ENCODE measurements at places on chromosomes 13 and 19. TPM values are rescaled to one million over a fixed set of nuclear protein-coding genes. Genes with fewer than 3 reads are reported as not detected.

ZNF560 gene
- total RNA-seq, result not detected

DIS3 gene
- total RNA-seq, result 47.9 TPM

PRTN3 gene
- total RNA-seq, result not detected

NCAN gene
- not detected for total RNA-seq

ELANE gene
- not detected for total RNA-seq

DNA sequence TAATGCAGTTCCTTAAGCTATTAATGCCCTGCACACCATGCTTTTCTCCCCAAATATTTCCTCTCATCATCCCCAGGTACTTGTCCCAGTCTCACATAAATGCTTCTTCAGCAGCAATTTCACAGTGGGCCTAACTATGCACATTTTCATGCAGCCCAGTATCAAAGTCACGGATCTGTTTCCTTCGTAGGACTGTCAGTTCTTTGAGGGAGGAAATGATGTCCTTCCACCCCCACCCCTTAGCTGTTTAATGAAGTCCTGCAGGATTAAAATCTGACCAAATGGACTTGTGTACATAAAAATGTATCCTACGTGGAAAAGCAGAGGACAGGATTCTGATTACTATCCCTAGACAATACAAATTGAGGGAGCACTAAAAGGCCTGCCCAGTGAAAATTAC, 68.6 kb upstream of the ARGLU1 start:
- DNase-seq, result no peak

DNA sequence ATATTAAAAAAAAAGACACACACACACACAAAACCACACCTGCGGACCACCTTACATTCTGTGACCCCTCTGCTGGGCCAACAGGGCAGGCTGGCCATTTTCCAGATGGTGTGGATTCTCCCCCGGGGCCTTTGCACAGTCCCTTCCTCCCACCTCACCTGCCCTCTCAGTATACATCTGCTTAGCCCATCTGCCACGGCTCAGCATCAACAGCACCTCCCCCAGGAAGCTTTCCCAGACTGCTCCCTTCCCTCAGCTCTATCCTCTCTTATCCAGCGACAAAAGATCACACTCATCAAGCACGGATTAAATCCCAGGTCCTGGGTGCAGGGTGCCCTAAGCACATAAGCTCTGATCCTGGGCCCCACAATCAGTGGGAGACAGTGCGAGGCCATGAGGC, 4.5 kb downstream of the ZNF787 start:
- DNase-seq, result no peak

GRCh38 chr19:38514812-38515633, 81.5 kb downstream of the RYR1 start:
- peak; percentile 87 for DNase-seq

DNA sequence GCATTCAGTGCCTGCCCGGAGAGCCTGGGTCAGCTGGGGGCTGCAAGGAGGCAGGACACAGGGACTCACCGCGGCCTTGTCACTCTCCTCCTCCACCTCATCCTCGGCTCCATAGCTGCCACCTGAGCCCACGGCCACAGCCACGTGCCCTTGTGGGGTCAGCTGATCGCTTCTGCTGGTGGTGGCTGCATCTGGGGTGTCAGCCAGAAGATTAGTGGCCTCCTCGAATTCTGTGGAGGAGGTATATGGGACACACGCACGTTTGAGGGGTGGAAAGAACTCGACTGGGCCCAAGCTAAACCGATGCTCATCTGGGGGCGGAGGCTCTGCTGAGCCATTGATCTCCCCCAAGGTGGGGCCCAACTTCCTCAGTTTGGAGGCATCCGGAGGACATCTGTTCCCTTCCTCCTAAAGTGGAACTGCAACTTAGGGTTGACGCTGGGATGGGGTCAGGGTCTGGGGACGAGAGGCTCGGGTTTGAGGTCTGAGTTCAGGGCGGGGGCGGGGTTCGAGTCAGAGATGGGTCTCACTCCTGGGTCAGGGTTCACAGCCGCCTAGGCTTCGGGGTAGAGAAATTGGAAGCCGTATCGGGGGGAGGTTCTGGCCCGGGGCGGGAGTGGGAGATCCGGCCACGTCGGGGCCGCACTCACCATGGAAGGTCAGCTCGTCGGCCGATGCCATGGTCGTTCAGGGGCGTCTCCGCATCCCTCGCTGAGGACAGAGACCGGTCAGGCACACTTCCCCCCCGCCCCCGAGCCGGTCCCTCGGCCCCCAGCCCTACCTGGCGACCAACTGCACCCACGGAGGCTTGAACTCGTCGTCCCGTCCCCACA, 493 bp downstream of the YIPF2 start:
- DNase-seq, result no peak

GRCh38 chr19:3603121-3603811, 3.4 kb downstream of the TBXA2R start:
- DNase-seq, result no peak

DNA sequence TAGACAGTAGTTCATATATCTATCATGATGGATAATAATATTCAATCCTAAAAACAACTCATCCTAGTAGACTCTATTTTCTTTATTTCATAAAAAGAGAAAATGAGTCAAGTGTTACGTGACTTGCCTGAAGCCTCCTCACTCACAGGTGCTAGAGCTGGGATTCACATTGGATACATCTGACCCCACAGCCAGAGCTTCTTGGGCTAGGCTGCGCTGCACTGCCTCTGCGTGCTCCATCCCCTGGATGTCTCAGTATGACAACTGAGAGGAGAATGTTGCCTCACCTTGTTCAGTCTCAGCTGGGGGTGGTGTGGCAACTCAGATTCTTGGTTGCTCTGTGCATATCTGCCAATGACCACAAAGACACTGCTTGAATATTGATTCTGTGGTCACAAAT, 286.6 kb downstream of the LIG4 start:
- DNase-seq, result no peak

DNA sequence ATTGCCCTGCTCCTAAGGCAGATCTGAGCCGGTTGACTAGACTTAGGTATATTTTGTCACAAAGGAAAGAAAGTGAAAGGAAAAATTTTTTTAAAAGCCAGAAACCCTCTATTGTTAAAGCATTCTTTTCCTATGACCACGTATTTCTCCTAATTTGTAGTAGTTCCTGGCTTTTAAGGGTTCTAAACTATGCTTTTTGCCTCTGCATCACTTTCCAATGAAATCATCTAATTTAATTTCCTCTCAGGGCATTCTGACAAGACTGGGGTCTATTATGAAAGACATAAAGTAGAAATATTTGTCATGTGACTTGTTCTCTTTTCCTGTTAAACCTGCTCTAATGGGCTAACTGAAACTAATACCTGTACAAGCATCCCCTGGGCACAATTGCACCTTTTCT, 233.0 kb upstream of the PRR20A start:
- no peak for DNase-seq

DNA sequence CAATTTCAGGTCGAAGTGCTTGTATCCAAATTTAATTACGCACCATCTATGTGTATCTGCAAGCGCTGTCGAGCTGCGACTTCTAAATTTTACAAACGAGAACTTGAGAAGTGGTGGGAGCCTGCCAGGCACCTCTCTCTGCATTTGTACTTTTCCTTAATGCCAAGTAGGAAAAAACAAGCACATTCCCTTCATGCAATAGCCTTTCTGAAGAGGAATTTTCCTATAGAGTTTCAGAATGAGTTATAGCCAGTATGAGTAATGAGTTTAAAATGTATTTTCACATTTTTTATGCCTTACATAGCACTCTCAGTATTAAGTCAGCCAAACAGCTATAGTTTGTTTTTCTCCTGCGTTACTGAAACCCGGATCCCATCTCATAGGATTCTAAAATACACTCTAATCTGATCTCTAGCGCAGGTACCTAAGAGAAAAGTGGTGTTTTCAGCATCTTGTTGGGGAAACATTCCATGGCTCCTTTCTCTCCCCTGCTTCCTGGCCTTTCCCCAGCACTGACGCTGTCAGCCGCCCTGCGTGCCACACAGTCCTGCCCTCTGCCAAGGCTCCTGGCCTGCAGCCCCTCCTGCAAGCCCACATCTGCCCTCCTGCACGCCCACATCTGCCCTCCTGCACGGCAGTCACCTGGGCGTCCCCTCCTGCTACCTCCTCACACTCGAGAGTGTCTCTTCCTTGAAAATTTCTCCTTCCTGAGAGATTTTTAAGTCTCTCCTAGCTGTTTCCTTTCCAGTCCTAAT, 526.9 kb downstream of the MYO16 start:
- DNase-seq, result no peak

GRCh38 chr19:33499671-33500506, 21.7 kb downstream of the PEPD start:
- DNase-seq, result no peak

DNA sequence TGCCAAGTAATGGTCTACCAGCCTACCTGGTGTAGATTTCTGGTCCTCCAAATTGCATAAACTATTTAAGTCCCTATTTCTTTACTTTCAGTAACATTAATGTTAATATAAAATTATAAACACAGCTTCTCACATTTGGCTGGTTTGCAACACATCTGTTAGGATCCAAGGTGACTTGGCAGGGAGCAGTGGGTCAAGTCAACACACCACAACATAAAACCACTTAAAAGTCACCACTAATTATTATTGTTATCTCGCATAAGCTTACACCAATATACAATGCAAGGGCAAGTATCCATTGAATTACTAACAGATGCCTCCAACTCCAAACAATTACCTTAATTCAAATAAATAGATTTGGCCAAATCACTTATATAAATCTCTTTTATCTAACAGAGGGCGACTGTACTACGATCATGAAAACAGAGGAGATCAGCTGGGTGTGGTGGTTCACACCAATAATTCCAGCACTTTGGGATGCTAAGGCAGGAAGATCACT, 74.7 kb downstream of the FGF14 start:
- no peak for DNase-seq
